Frontal cortex (tissue), 4 donors: ENCODE measurements at places on chromosomes 12 and 14. TPM values are rescaled to one million over a fixed set of nuclear protein-coding genes. Genes with fewer than 3 reads are reported as not detected.

PGF gene
- 2.9 TPM for total RNA-seq

DNA sequence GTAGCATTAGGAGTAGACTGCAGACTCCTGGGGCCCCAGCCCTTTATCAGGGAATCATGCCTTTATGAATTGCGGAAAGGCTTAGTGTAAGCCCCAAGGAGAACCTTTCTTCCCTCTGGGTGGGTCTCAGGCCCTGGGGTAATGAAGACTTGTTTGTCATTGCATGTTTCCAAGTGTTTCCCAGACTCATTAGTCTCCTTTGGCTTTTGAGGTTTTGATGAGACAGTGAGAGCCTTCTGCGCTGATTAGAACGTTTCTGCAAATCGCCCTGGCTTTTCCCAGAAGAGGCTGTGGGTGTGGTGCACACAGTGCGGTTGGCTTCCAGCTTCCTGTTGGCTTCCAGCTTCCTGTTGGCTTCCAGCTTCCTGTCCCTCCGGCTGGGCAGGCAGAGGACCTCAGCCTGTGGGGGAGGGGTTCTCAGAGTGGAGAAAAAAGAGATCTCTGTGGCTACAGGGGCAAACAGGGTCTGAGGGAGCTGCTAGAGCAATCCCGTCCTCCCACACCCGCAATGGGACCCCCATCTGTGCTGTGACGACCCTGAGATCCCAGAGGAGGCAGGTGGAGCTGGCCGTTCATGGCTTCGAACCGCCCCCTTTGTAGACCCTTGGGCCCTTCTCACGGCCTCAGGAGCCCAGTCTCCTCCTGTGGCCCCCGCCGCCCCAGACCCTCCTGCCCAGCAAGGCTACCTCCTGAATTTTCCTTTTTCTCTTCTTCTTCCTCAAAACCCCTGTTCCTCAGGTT, 42.1 kb downstream of the GPR68 start:
- no peak for DNase-seq

GRCh38 chr12:60535363-60535762, 939.5 kb downstream of the SLC16A7 start:
- no peak for DNase-seq

DNA sequence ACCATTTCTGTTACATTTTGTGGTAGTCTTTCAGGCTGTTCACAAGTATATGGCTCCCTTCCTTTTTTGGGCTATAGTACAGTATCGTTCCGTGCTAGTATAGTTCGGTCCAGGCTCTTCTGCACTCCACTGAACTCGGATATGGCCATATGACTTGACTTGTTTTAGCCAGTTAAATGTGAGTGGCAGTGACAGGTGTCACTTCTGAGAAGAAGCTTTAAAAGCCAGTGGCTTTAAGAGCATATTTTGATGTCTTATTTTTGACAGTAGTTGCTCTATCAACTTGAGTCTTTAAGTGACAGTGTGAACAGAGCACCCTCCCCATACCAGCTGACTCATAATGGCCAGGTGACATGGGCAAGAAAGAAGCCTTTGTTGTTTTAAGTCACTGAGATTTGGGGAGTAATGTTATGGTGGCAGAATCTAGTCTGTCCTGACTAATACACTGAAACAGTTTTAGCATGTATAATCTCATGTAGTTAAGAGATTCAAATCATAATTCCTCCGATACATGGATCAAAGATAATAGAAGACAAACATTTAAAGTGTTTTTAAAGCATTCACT, 64.6 kb downstream of the ANO4 start:
- DNase-seq = no peak

GRCh38 chr14:38391334-38391733, 135.4 kb upstream of the CLEC14A start:
- DNase-seq = no peak

TOMM20L gene
- total RNA-seq = not detected

DNA sequence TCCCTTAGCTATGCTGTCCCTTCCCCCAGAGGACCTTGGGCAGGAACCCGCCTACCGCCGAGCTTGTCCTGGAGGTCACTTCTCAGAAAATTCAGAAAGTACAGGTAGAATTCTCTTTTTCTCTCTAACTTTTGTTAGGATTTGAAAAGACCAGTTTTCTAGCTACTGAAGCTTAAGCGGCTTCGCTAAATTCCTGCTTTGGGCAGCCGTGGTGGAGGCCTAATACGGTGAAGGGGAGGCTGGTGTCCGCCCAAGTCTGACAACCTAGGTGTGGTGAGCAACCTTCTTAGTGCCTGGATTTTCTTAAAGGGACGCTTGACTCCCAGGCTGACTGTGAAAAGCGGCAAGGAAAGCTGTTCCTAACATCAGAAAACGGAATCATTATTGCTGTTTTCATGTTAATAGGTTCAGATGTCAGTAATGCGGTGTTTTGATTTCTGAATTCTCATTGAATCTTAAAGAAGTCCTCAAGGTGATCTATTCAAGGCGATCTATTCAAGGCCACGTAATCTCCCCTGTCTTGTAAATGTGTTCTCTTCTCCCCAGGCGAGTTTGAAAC, 835 bp downstream of the FGD4 start:
- DNase-seq = no peak

- no peak for DNase-seq
Measured at GRCh38 chr14:94173471-94173884, 644 bp upstream of the PPP4R4 start.

CDCA4 gene
- total RNA-seq = 11.0 TPM

DNA sequence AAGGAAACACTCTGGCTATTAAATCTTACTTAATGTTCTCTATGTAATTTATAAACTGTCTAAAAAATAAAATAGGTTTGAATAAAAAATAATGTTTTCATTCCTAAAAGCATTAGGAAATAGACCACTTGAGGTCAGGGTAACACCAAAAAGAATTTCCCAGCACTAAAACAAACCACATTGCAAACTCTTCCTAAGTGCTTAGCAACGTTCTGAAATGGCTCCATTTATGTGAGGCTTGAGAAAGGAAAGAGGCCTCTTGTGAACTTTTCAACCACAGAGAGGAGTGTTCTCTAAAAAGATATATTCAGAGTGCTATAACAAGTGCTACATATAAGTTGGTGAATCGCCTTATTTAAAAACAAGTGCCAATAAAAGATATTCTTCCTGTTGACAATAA, 42.7 kb downstream of the ALX1 start:
- no peak for DNase-seq

KCNMB4 gene
- total RNA-seq = 54.2 TPM

BDKRB1 gene
- 0.41 TPM for total RNA-seq

GLIPR1L2 gene
- 0.41 TPM for total RNA-seq

- no peak for DNase-seq
Measured at GRCh38 chr14:74202113-74202512, 37.1 kb upstream of the VSX2 start.

GRCh38 chr12:5875851-5876250, 69.2 kb downstream of the ANO2 start:
- DNase-seq = no peak

DNA sequence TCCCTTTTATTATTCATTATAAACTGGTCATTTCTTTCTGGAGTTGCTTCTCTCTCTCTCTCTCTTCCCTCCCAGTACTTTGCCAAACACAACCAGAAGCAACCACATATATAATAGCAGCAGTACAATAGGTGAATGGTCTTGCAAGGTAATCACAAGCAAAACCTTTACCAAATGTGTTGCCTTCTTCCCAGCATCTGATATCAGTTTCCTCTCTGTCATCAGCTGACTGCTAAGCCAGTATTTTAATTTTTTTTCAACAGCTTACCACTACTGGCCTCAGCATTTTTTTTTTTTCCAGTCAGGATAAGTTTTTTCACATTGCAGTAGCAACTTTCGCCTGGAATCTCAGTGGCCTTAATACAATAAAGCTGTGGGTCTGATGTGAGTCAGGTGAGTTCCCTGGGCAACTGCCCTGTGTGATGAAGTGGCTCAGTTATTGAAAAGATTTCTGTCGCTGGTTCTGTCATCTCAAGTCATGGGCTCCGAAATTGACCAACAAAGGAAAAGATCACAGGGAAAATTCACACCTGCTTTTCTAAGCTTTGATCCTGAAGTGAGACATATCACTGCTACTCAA, 282.5 kb upstream of the AMIGO2 start:
- DNase-seq = no peak

TRIP11 gene
- 37.5 TPM for total RNA-seq

DNA sequence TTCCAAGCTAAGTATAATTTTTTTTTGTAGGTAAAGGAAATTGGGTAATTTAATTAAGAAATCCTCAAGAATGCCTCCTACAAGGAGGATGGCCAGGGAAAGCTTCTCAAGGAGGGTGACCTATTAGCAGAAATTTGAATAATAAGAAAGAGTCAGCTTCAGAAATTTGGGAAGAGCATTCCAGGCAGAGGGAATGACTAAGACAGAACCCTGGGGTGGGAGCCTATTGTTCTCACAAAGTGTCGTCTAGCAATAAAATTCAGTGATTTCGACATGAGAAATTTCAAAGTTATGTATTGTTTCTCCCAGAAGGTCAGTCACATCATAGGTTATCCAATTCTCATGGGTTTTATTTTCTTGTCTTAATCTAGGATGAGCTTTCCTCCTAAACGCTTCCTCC, 1168.4 kb downstream of the AACS start:
- no peak for DNase-seq

TAS2R43 gene
- total RNA-seq = 3.7 TPM

- no peak for DNase-seq
Measured at GRCh38 chr12:123942238-123942653, 30.4 kb downstream of the CCDC92 start.

SOX5 gene
- 107 TPM for total RNA-seq

DNA sequence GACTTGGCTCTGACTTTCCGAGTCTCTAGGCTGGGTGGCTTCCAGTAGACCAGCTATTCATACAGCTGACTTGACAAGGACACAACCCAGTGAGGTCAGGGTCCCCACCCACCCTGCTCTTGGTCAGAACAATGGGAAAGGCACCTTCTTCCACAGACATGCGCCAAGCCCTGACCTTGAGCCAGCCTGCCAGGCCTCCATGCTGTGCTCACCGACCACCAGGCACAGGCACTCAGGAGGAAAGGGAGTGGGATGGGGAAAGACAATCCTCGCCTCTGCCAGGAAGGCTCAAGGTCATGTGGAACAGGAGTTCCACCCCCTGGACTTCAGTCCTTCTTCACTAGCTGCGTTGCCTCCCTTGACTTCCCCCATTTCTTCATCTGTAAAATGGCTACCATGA, 31.4 kb downstream of the GALNT16 start:
- no peak for DNase-seq

- DNase-seq = no peak
Measured at GRCh38 chr12:122100568-122100967, 22.0 kb downstream of the MLXIP start.
